NCI-H2227 treated with DMSO at 0.1 percent for 48 hours (cell line): ENCODE measurements at places on chromosomes 11 and 22.

- no peak for DNase-seq
Observed at GRCh38 chr22:36470994-36471331, 10.5 kb downstream of the TXN2 start.

DNA sequence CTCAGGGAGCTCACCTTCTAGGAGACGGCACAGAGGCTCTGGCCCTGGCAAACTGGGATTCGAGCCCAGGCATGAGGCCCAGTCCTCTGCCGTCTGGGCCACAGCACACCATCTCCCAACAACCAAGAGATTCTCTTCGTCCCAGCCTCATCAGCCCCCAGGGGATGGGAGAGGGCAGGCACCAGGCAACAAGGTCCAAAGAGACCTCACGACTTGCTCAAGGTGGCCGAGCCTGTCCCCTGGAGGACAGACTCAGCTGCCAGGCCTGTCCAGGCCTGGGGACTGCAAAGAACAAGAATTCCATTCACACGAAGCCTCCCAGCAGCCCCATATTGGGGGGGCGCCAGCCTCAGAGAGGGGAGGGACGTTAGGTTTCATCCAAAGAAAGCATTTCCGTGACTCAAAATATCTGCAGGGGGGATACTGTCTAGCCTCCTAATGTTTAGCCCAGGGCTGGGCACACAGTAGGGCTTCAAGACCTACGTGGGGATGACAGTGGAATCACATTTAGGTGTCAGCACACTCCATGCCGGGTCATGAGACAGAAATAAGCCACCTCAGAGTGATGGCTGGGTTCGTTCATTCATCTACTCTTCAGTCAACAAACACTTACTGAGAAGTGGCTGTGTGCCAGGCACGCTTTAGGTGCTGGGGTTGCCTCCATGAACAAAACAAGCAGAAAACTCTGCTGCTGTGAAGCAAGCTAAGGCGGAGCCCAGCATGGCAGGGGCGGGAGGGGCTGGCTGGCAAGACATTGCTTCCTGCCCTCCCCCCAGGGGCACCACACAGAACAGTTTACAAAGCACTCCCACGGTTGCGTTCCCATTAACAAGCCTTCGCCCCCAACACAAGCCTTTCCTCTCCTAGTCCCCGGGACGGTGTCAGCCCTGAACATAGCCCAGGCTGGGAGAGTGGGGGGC is 1.2 kb downstream of the CARNS1 start:
- no peak for DNase-seq

DNA sequence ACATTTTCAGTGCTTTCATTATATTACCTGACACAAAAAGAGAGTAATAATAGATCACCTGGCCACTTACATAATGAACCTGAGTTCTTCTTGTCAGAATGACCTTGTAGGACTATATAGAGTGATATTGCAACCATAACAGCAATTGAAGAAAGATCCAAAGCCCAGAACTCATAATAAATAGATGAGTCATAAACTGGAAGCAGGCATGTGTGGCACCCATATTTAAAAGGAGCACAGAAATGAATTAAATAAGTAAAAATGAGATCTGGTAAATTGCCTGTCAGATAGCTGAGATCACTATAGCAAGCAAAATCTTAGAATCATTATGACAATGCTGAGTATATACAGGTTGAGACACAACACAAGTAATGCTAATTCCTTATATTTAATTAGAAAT is 331.8 kb downstream of the AASDHPPT start:
- no peak for DNase-seq

DNA sequence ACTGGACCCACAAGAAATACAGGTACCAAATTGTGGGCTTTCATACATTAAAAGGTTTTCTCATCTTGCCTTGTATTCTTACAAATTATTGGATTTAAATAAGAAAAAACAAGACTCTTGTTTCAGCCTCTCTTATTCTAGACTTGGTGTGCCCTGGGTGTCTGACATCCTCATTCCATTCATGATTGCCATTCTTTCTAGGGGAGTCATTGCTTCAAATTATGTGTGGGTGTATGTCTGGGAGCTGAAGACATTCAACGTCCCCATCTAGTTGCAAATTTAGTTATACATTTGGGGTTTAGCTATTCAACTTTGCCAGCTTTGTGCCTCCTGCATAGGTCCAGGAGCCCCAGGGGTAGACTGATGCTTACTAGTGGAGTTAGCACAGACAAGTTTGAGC is 18.1 kb downstream of the MAML2 start:
- DNase-seq: no peak

DNA sequence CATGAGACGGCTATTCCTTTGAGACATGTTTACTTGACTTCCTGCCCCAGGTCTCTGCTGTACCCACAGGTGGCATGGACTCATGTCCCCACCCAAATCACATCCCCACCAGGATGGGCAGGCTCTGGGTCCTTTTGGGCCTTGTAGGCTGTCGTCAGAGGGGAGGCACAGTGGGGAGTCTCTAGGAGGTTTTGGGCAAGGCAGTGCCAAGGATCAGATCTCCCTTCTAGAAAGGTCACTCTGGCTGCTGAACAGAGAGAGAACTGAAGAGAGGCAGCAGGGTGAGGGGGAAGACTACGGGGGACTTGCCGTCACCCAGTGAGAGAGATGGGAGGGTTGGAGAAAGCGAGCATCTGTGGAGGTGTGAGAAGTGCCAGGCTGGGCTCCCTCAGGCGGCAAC is 4.6 kb upstream of the KCNQ1OT1 start:
- DNase-seq: no peak

DNA sequence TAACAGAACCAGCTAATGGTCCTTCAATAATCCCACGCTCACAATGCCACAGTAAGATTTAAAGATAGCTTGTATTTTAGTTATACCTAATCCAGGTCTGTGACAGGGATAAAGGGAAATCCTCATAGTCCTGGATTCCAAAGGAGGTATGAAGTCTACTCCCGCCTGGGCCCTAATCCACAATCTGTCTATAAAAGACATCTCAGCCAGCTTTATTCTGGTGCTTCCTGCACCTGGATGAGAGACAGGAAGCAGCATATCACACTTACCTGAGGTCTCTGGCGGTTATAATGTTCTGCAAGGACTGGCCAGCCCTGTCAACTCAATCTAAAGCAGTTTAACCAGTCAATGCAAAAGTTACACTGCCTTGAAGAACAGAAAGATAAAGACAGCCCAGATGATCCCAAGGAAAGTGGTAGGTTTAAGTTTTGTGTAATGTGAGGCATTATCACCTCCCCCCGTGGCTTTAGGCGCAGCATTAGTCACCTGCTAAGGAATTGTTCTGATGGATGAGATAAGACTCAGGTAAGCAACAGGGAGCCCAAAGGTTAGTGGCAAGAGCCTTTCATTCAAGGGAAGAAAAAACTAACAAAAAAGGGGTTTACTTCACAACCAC is 57.6 kb downstream of the PLEKHA7 start:
- no peak for DNase-seq

DNA sequence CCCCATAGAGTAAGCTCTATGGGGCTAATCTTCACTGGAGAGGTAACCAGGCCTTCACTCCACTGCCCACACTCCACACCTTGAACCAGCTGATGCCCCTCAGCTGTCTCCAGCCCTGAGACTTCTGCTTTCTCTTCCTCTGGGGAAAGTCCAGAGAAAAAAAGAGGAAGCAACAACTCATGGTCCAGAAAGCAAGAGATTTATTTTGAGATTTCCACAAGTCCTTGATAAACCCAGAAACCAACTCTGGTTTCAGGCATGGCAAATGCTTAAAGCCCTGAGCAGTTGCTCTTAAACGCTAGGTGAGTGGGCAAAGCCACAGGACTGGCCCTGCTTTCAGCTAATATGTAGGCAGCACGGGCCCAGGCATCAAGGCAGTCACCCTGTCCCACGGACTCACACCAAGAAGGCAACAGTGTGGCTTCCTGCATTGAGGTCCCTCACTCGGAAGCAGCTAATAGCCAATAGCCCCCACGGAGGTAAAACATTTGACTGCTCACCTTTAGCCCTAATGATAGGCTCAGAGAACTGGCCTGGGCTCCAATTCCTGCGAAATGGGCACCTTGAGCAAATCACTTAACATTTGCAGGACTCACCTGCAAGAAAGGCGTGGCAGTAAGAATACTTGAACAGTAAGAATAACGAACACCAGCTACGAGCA is 4.3 kb downstream of the CYB561A3 start:
- DNase-seq: no peak

DNA sequence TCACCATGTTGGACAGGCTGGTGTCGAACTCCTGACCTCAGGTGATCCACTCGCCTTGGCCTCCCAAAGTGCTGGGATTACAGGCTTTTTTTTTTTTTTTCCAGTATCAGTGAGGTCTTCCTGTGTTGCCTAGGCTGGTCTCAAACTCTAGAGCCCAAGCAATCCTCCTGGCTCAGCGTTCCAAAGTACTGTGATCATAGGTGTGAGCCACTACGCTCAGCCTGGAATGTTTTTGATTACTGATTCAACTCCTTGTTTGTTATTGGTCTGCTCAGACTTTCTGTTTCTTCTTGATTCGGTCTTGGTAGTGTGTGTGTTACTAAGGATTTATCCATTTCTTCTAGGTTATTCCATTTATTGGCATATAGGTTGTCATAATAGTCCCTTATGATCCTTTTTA is 31.3 kb downstream of the NAGA start:
- no peak for DNase-seq

DNA sequence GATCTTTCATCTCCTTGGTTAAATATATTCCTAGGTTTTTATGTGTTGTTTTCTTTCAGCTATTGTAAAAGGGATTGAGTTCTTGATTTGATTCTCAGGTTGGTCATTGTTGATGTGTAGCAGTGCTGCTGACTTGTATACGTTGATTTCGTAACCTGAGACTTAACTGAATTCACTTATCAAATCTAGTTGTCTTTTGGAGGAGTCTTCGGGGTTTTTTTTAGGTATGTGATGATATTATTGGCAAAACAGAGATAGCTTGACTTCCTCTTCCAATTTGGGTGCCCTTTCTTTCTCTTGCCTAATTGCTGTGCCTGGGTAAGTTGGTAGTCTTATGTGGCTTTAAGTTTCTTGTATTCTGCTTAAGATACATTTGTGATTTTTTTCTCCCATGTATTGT is 52.8 kb downstream of the CBL start:
- no peak for DNase-seq

- DNase-seq: no peak
Observed at GRCh38 chr11:62863687-62864335, 16.9 kb upstream of the SLC3A2 start.

DNA sequence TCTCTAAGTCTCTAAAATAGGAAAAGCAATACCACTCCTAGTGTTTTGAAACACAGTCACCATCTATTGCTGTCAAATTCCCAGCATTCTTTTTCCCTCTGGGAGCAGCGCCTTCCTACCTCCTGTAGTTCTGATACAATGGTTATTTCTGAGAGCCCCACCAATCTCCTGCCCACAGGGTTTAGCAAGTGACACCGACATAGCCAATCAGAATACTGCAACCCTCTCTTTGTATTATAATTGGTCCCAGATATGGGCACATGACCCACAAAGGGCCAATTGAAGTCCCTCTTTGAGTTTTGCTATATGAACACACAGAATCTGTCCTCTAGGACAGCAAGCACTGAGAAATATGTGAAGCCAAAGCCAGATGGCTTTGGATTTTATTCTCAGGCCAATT is 16.9 kb upstream of the ARHGAP42 start:
- no peak for DNase-seq

GRCh38 chr11:100876815-100877520 is 189.9 kb downstream of the ARHGAP42 start:
- DNase-seq: no peak

GRCh38 chr11:9760193-9760575 is 96.3 kb downstream of the SWAP70 start:
- no peak for DNase-seq

DNA sequence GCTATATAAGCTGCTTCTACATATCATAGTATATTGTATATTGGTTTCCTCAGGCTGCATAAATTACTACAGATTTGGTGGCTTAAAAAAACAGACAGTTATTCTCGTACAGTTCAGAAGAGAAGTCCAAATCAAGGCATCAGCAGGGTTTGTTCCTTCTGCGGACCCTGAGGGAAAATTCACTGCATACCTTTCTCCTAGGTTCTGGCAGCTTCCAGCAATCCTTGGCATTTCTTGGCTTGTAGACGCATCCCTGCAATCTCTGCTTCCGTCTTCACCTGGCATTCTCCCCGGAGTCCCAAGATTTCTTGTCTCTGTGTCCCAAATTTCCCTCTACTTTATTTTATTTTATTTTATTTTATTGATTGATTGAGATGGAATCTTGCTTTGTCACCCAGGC is 142.8 kb downstream of the COMMD9 start:
- no peak for DNase-seq

GRCh38 chr11:108853151-108853550 is 188.3 kb downstream of the DDX10 start:
- DNase-seq: no peak

DNA sequence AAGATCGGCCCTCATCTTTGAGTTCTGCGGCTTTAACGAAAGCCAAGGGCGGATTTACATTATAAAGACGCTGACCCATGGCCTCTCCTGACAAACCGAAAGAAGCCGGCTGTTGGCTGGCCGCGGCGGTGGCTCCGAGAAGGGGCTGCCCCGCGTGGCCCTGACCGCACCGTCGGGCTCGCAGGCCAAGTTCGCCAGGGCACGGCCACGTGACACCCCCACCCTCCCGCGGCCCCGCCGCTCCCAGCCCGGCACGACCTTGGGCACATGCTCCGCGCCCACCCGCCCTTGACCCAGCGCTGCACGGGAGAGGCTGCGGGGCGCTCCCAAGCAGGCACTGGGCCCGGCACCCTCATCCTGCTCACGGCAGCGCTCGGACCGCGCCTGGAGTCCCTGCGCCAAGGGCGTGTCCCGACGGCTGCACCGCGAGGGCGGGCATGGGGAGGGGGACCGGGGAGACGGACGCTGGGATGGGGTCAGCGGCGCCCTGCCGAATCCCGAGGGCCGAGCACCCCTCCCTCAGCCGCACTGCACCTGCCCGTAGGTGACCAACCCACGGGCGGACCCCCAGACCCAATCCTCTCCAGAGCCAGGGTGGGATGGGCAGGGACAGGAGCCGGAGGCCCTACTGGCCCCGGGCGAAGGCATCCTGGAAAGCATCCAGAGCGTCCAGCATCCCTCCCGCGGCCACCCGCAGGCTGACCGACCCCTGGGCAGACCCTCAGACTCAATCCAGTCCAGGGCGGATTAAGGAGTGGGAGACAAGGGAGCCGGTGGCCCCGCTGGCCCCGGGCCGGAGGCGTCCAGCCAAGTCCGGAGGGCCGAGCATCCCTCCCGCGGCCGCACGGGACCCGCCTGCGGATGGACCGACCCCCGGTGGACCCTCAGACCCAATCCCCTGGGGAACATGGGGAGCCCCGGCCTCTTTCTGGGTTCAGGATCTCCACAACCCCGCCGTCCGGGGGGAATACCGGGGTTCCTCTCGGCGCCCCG is 759 bp downstream of the CPT1A start:
- no peak for DNase-seq

GRCh38 chr11:119551420-119552105 is 128.6 kb upstream of the THY1 start:
- DNase-seq: no peak
